Cortex of kidney (tissue), 1 donor: ENCODE measurements at places on chromosomes 3 and 15.

- no peak for DNase-seq
Observed at GRCh38 chr3:180004542-180004941, 32.2 kb downstream of the PEX5L start.

DNA sequence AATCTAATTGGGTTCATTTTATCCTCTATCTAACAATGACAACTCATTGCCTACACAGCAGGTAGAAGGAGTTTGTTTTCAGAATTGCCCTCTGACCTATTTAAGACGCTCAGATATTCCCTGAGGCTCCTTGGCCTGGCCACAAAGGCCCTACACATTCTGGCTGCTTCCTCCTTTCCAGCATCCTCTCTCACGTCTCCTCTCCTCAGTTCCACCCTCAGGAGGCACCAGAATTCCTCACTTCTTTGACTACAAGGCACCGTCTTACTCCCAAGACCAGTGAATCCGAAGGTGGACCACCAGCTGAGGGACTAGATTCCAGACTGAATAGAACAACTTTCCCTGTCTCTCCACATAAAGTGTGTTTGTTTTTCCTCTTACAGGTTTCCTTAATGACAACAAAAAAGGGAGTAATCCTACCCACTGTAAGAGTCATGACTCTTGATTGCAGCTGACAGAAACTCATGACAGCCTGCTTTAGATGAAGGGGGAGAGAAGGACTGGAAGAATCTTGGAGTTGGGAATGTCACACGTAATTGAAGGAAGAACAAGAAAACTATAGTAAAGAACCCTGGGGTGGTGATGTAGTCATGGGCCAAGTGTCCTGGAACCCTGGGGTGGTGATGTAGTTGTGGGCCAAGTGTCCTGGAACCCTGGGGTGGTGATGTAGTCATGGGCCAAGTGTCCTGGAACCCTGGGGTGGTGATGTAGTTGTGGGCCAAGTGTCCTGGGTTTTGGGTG lies 22.0 kb upstream of the MUC20 start:
- DNase-seq: no peak

DNA sequence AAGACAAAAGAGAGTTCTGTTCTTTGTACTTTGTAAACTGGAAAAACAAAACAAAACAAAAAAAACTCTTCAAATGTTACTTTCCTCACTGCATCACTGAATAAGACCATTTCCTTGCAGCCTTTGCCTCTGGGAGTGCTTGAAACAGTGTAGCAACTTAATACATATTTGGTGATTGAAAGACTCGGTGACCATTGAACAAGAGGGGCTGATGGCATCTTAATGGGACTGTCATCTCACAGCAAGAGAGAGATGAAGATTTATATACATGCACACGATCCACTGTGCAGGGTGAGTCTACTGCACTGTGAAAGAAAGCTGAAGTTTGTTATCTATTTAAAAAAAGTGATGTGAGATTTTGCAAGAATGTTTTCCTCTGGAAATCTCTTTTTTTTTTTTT lies 111.9 kb upstream of the KLHL25 start:
- DNase-seq: no peak

DNA sequence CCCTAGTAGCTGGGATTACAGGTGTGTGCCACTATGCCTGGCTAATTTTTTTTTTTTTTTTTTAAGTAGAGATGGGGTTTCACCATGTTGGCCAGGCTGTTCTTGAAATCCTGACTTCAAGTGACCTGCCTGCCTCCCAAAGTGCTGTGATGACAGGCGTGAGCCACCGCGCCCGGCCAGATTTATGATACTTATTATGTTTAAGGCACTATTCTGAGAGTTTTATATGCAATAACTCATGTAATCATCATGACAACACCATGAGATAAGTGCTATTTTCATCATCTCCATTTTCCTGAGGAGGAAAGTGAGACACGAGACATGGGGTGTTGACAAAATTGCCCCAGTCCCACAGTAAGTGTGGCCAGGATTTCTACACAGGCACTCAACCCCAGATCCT lies 366.4 kb upstream of the TRIM42 start:
- no peak for DNase-seq

- DNase-seq: no peak
Observed at GRCh38 chr3:52143156-52143555, 11.1 kb downstream of the POC1A start.

GRCh38 chr3:127730666-127731295 lies 58.0 kb downstream of the ABTB1 start:
- no peak for DNase-seq

- DNase-seq: no peak
Observed at GRCh38 chr15:89656116-89656815, 999 bp upstream of the KIF7 start.

DNA sequence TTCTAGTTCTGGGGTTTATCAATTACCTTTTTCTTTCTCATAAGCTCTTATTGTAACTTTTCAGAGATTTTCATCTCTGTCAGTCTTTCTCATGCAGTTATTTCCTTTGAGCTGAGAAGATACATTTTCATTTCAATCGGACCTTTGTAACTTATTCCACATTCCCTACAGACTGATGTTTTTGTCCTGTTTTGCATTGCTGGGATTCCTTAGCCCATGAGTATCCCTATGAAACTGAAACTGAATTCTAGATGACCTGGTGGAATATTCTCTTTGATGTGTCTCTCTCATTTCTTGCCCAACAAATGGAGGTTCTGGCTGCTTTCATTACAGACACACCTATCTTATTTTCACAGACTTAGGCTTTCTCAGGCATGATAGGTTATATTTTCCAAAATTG lies 10.5 kb upstream of the EPHA6 start:
- DNase-seq: no peak

DNA sequence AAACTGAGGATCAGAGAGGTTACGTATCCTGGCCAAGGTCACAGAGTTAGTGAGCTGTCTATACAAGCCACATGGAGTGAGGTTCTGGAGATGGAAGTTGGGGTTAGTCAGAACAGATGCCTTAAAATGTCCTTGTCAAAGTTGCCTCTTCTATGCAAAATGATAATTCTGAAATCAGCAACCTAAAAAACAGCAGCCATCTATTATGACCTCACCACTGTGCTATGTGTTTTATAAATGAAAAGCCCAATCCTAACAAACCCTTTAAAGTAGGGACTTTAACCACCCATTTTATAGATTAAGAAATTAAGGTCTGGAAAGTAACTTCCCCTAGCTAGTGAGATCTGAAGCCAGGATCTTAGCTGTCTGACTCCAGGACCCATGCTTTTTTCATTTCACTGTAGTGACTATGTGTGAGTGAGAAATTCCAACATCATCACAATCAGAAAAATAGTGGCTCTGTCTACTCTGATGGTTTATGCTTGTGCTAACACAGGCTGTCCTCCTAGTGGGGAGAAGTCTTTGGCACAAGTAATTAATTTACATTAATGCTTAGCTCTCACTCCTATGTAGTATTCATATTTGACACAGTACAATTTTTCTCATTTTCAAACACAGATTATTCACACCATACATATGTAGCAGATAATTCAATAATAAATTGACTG lies 143.6 kb downstream of the ANO10 start:
- DNase-seq: no peak

DNA sequence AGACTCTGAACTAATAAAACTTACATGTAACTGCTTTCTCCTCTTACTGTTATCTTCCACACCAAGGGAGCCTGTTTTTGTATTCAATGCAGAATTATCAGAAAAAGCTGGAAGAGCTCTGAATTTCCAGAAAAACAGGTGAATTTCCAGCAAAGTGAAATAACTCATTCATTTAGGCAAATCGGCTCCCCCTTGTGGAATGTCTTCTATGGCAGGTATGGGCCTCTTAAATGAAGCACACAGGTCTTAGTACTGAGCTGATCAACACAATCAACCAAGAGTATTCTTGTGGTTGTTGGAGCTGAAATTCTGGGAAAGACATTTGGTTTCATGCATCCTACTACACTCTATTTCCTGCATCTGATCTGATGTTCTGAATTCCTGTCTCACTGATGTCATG lies 31.0 kb upstream of the PTPRG start:
- no peak for DNase-seq

GRCh38 chr3:111848283-111848682 lies 10.8 kb upstream of the PHLDB2 start:
- DNase-seq: no peak

DNA sequence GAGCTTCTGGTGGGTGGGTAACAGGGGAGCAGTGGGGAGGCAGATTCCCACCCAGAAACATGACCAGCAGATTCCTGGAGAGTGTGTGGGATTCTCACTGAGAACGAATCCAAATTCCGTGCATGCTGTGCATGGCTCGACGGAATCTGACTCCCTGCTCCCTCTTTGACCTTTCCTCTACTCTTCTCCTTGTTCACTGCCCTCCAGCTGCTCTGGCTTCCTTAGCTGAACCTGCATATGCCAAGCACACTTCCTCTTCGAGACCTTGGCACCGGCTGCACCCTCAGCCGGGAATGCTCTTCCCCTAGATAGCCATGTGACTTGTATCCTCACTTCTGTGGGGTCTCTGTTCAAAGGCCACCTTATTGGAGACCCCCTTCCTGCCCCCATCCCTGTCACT lies 6.3 kb downstream of the INSYN1 start:
- no peak for DNase-seq

DNA sequence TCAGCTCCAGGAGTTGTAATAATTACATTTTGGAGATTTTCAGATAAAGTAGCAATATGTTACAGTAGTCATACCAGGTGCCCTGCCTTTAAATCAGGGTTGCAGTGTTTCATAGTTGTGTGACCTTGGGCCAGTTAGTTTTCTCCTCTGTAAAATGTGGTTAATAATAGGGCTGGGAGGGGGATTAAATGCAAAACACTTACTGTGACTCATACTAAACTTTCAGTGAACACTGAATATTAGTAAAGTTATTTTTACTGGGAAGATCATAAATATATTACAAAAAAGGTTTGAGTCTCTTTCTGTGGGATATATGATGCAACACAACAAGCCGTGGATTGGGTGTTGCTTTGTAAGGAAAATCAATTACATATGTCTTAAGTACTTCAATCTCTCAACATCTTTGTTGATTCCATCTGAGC lies 1.1 kb upstream of the EBLN2 start:
- no peak for DNase-seq

GRCh38 chr15:45185069-45185779 lies 2.5 kb downstream of the SHF start:
- no peak for DNase-seq

- DNase-seq: no peak
Observed at GRCh38 chr15:81271761-81272644, 51.9 kb downstream of the STARD5 start.

- DNase-seq: no peak
Observed at GRCh38 chr15:85556618-85556895, 176.2 kb downstream of the AKAP13 start.

- no peak for DNase-seq
Observed at GRCh38 chr3:179321668-179322285, 1.1 kb upstream of the ZNF639 start.

- DNase-seq: no peak
Observed at GRCh38 chr3:171974986-171975837, 64.2 kb upstream of the FNDC3B start.

GRCh38 chr15:59812889-59813288 lies 123.8 kb upstream of the BNIP2 start:
- DNase-seq: no peak

- no peak for DNase-seq
Observed at GRCh38 chr3:127099982-127100381, 92.9 kb upstream of the PRR23E start.

DNA sequence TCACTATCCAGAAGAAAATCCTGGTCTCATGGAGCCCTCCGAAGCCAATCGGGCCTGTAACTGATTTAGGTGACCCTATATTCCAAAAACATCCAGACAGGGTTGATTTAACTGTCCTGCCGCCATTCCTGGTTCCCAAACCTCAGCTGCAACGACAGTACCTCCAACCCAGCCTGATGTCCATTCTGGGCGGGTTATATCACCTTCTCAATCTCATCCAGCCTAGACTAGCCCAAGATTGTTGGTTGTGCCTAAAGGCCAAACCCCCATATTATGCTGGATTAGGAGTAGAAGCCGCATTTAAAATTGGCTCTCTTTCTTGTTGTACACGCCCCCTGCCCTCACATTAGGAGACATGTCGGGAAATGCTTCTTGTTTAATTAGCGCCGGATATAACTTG lies 36.7 kb downstream of the ZBTB11 start:
- DNase-seq: no peak

- no peak for DNase-seq
Observed at GRCh38 chr3:4514916-4515315, 21.8 kb downstream of the ITPR1 start.

- no peak for DNase-seq
Observed at GRCh38 chr15:74146277-74146800, 16.0 kb downstream of the ISLR2 start.

DNA sequence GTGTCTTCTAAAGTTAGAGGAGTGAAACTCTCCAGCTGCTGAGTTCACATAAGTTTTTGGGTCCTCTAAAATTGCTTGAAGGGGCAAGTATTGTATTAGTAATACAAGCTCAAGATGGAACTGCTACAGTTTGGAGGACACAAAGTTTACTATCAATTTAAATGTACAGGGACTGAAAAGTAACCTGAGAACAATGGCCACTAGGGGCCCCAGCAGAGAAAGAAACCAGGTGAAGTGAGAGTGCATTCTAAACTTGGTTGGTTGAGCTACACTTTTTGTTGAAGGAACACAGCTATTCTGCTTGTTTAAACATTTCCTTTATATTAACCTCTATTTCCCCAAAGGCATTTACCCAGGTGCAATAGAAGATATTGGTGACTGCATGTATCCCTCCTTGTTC lies 755.5 kb downstream of the GBE1 start:
- no peak for DNase-seq

DNA sequence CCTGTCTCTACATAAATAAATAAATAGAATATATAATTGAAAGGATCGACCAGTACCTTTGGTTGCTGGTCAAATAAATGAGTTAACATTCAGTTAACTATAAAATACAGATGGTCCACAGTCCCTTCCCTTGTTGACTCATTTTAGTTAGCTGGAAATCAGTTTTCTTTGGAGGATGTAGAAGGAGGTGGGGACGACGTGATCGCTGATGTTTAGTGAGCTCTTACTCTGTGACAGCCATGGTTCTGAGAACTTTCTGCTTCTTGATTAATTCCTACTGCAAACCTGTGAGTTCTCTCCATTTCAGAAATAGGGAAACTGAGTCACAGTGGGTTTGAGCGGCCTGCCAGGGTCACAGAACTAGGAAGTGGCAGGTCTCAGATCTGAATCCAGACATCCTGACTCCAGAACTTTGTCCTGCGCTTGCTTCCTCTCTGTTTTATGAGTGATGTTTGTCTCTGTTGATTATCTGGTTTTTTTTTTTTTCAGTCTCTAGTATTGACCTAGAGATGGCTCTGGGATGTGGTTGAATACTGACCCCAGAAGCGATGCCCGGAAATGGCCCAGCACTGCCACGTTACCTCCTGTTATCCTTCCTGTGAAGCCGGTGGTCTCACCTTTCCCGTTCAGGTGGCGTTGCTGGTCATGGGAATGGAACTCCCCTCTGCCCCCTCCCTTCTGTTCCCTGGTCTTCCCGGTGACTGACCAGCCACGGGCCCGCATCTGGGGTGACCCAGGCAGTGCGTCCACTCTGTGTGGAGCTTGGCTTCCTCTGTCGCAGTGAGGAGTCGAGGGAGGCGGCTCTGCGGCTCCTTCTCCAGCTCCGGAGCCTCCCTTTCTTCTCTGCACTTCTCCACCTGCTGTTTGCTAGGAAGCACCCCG lies 18.2 kb downstream of the SYNM start:
- DNase-seq: no peak

- no peak for DNase-seq
Observed at GRCh38 chr3:59499000-59499399, 449.2 kb upstream of the CFAP20DC start.
